Uterus (tissue), 4 donors: ENCODE measurements at places on chromosomes 3 and 15. TPM values are rescaled to one million over a fixed set of nuclear protein-coding genes. Genes with fewer than 3 reads are reported as not detected.

GRCh38 chr3:193556841-193557240, 2.1 kb upstream of the ATP13A4 start:
- H3K27me3 ChIP-seq, result no peaks in the 10 kb centered on the region
- no peak for DNase-seq
- H3K36me3 ChIP-seq, result no peaks in the 10 kb centered on the region
- H3K4me3 ChIP-seq, result no peak overlapping the region
- no peaks in the 10 kb centered on the region for H3K4me1 ChIP-seq
- no peak overlapping the region for H3K27ac ChIP-seq

DNA sequence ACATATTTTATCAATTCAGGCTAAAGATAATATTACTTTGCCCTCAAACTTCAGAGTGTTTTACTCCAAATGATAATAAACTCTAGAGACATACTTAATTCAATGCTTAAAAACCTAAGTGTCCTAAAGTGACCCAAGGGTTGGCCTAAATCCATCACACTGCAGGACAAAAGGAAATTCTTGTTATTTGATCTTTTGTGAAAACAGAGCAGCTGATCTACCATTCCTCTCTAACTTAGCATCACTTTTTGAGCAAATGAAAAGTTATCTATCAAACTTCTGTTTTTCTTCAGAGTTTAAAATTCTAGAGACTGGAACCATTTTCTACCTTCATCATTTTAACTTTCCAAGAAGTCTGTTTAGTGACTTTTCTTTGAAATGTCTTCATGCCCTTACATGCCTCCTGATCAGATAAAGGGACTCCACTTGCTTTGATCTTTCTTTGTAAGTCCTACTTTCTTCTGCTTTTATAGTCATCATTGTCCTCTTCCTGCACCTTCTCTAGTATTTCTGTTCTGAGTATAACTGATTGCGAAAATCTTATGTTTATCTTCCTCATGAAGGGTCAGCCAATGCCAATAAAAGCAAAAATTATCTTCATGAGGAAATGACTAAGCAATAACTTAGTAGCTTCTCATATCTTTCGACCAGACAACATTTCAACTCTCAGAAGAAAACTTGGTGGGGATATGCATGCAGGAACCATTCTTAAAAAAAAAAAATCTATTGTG, 378.7 kb upstream of the TGFBR2 start:
- no peaks in the 10 kb centered on the region for H3K36me3 ChIP-seq
- no peaks in the 10 kb centered on the region for H3K27me3 ChIP-seq
- H3K4me3 ChIP-seq, result no peak overlapping the region
- DNase-seq, result no peak
- H3K4me1 ChIP-seq, result no peaks in the 10 kb centered on the region

GRCh38 chr3:10338591-10339353, 17.9 kb upstream of the SEC13 start:
- H3K36me3 ChIP-seq, result no peaks in the 10 kb centered on the region
- H3K27ac ChIP-seq, result no peak overlapping the region

GRCh38 chr3:150079029-150079739, 108.5 kb upstream of the PFN2 start:
- H3K36me3 ChIP-seq, result no peaks in the 10 kb centered on the region
- no peaks in the 10 kb centered on the region for H3K27me3 ChIP-seq

Gene MAPK6
- 11.5 TPM for total RNA-seq

- no peaks in the 10 kb centered on the region for H3K4me1 ChIP-seq
- no peaks in the 10 kb centered on the region for H3K27me3 ChIP-seq
- no peak overlapping the region for H3K4me3 ChIP-seq
- DNase-seq, result peak; percentile 70
- H3K27ac ChIP-seq, result peak overlapping the region; percentile 25
- H3K36me3 ChIP-seq, result no peaks in the 10 kb centered on the region
These were observed 19.9 kb downstream of the NDUFB4 start for GRCh38 chr3:120615847-120616609.

GRCh38 chr3:187085021-187085666, 54.2 kb downstream of the RPL39L start:
- H3K4me3 ChIP-seq, result no peak overlapping the region
- DNase-seq, result no peak
- no peaks in the 10 kb centered on the region for H3K4me1 ChIP-seq
- H3K36me3 ChIP-seq, result no peaks in the 10 kb centered on the region
- H3K27me3 ChIP-seq, result no peaks in the 10 kb centered on the region

GRCh38 chr15:63501256-63502089, 2.9 kb upstream of the USP3 start:
- H3K27me3 ChIP-seq, result no peaks in the 10 kb centered on the region
- DNase-seq, result peak; percentile 92
- no peaks in the 10 kb centered on the region for H3K36me3 ChIP-seq
- peak overlapping the region; percentile 25 for H3K4me3 ChIP-seq
- peaks cover 11% of the 10 kb centered on the region for H3K4me1 ChIP-seq

DNA sequence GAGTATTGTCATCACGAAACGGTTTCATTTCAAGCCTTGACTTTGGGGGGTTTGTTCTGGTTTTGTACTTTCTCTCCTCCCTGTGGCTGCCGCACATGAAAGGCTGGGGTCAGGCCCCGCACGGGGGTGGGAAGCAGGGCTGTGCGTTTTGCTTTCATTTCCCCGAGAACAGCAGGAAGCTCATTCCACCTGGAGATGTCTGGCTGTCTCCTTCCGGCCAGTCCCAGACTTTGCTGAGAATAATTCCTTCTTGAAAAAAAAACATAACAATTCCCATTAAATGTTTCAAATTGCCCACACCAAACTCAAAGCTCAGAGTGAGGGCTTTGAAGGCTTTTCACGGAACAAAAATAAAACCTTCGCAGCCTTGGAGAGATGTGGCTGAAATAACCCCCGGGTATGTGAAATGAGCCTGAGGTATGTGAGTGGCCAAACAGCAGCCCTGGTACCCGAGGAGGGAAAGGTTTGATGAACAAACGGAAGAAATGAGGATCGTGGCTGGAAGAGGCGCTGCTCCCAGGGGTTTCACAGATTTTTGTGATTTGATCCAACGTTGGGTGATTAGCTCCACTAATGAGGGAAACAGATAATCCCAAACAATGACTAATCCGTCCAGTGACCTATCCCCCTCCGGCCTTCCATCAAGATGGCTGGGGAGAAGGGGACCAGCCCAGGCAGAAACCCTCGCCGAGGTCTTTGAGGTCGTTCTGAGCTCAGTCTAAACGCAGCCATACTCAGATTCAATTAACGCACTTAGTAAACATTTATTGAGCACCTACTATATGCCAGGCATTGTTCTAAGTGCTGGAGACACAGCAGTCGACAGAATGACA, 126.9 kb upstream of the MEF2A start:
- H3K4me1 ChIP-seq, result peaks cover 7% of the 10 kb centered on the region
- no peaks in the 10 kb centered on the region for H3K36me3 ChIP-seq
- peak overlapping the region; percentile 74 for H3K27ac ChIP-seq
- no peak overlapping the region for H3K4me3 ChIP-seq

- H3K27ac ChIP-seq, result no peak overlapping the region
- no peak for DNase-seq
- no peak overlapping the region for H3K4me3 ChIP-seq
- H3K27me3 ChIP-seq, result no peaks in the 10 kb centered on the region
- no peaks in the 10 kb centered on the region for H3K4me1 ChIP-seq
- no peaks in the 10 kb centered on the region for H3K36me3 ChIP-seq
These were observed 25.0 kb downstream of the LRRC58 start for GRCh38 chr3:120324190-120324589.

DNA sequence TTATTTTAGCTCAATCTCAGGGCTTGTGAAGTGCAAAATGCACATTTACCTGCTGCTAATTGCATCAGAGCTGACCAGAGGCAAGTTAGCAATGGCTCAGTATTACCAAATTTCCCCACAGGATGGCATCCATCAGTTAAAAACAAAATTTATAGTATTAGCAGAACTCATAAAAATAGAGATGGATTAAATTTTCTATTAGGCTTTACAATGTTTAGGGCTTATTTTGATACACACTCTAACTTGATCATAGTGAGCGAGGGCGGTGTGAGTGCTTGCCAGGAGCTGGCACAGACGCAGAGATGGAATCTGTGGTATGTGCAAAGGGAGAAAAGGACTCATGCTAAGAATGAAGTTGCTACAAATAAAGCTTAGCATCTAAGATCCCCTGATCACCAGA, 241.0 kb downstream of the NSUN3 start:
- H3K4me1 ChIP-seq, result no peaks in the 10 kb centered on the region
- no peak overlapping the region for H3K27ac ChIP-seq
- no peaks in the 10 kb centered on the region for H3K36me3 ChIP-seq
- DNase-seq, result no peak
- H3K27me3 ChIP-seq, result no peaks in the 10 kb centered on the region

- H3K27me3 ChIP-seq, result no peaks in the 10 kb centered on the region
- no peaks in the 10 kb centered on the region for H3K36me3 ChIP-seq
- no peaks in the 10 kb centered on the region for H3K4me1 ChIP-seq
- no peak for DNase-seq
- no peak overlapping the region for H3K4me3 ChIP-seq
- no peak overlapping the region for H3K27ac ChIP-seq
These were observed 151.6 kb downstream of the BBX start for GRCh38 chr3:107674371-107674770.
